Motor neuron (in vitro differentiated cells): ENCODE measurements at places on chromosomes 7 and 10. TPM values are rescaled to one million over a fixed set of nuclear protein-coding genes. Genes with fewer than 3 reads are reported as not detected.

DNA sequence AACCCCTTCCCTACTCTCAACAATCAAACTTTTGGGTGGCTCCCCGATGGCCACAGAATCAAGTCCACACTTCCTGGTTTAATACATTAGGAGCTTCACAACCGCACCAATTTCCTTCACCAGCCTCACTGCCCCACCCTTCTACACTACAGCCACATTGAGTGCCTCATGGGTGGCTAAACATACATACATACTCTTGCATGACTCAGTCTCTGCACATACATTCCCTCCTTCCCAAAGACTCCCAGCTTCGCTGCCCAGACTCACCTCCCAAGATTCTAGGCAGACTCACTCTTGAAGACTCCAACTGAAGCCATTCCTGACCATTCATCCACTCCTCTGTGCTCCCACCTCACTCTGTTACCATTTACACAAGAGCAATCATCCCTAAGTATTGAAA is 15.9 kb downstream of the VPS41 start:
- ATAC-seq, result no peak

SPDYE5 gene
- total RNA-seq, result 5.8 and 5.9 TPM in 2 replicates

STEAP4 gene
- total RNA-seq, result 0.09 and 0.16 TPM in 2 replicates

ATOH7 gene
- total RNA-seq, result 0.46 and 0.75 TPM in 2 replicates

DNA sequence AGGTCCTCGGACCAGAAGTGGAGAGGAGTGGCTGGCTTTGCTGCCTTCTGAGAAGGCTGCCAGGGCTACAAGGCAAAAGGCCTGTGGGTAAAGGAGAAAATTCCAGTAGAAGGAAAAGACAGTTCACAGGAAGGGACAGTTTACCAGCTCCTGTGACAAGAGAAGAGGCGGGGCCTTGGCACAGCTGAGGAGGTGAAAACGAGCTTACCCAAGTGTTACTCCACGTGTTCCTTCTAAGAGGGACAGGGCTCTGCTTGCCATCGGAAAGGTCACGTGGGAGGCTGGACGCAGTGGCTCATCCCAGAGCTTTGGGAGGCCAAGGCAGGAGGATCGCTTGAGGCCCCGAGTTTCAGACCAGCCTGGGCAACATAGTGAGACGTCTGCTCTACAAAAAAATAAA is 129.4 kb upstream of the ZNF746 start:
- no peak for ATAC-seq

GRCh38 chr10:42916974-42917373 is 134.4 kb downstream of the BMS1 start:
- ATAC-seq, result no peak

DNA sequence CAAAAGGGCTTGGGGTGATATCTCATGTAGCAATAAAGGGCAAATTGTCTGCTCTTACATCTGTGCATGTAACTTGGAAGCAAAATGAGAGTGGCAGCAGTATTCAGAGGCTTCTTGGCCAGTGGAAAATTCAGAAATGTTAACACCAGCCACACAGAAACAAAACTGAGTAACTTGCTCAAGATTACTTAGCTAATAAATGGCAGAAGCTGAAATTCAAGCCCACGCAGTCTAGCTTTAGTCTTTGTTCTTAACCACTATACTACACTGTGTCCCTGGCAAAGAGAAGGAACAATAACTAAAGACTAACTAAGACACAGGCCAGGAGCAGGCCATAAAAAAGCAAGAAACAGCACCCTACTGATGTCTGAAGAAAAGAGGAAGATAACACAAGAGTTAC is 185.9 kb upstream of the ASAH2 start:
- ATAC-seq, result no peak

DNA sequence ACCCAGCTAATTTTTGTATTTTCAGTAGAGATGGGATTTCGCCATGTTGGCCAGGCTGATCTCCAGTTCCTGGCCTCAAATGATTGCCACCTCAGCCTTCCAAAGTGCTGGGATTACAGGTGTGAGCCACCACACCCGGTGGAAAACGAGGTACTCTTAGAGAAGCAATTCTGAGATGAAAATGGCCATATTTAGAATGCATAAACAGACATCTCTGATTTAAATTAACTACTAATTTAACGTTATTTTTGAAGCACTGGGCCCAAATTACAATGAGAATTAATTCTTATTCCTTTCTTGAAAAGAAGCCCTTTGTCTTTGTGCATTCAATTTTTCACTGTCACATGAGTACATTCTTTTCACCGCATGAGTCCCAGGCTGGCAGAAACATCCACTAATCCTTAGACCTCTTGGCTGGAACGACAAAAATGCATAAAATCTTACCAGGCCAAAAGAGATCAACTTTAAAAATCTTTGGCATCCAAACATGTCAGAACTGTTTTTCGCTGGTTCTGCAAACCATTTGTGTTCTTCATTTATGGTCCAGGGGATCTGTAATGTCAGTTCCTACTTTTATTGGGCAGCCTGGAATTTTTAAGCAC is 60.1 kb upstream of the CAPZA2 start:
- no peak for ATAC-seq

LEP gene
- 0.09 and 0.13 TPM in 2 replicates for total RNA-seq
